Stimulated activated CD4-positive, alpha-beta T cell treated with anti-CD3 and anti-CD28 coated beads, Interleukin-12 subunit alpha, Interleukin-12 subunit beta, amount 100 ng/mL, for 24 hours (primary cell): ENCODE measurements at places on chromosomes 7 and 10.
A peak's percentile ranks its signal among the peaks of the same experiment; 100 is the strongest.

DNA sequence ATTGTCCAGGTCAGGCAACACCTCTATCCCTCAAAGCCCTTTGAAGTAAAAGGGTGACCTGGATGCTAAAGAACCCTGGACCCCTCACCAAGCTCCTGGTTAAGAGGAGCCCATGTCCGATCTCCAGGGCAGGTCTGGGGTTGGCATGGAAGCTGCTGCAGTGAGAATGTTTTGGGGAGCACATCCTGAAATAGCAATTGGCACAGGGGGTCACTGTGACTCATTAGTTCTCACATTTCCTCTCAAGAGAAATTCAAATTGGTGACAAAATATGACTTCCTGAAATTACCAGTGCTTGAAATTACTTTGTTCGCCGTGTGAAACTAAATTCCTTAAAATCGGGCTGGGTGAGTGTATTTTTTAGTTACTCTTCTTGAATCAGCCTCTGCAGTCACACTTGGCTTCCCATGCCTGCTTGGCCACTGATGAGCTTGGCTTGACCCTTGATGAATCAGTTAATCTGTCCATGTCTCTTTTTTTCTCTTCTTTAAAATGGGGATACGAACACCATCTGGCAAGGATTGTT is 18.8 kb upstream of the ARHGAP22 start:
- DNase-seq, result no peak

DNA sequence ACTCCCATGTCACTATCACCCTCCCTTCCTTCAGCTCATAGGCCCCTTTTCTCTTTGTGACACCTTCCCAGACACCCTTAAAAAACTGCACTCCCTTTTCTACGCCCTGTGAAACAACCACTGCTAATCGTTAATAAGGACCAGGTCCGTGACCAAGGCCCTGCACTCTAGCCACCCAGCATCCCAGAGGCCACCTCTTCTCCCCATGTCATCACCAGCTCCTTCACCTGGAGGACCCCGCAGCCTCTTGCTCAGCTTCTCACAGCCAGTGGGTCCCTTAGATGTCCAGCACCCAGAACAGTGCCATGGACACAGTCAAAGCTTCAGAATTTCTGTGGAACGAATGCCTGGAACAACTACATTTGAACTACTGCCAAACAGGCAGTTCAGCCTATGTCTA is 2.3 kb downstream of the PARD3 start:
- DNase-seq, result no peak

DNA sequence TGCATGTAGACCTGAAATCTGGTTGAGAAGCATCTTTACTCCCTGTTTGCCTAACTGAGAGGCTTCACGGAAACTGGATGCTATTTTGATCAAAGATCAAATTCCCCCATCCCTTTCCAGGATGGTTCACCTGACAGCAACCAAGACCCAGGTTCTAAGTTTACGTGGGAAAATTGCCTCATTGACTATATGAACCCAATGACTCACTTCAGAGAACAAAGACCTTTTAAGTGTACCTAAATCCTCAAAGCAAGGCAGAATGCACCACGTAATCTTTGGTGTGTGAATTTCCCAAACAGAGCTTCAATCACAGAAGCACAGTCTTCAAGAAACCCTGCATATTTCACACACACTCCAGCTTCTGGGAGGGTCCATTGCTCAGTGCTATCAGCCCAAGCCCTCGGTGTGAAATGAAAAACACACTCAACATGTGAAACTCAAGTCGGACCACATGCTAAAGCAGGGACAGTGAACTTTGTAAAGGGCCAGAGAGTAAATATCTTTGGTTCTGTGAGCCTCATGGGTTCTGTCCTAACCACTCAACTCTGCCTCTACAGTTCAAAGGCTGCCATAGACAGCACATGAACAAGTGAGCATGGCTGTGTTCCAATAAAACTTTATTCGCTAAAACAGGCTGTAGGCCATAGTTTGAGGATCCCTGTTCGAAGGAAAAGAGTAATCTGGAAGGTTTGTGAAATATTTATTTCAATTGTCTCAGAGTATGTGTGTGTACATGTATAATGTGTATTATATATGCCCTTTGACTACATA is 275.6 kb upstream of the FOXK1 start:
- no peak for DNase-seq

- peak; percentile 28 for DNase-seq
Observed at GRCh38 chr7:92809760-92810573, 26.4 kb downstream of the CDK6 start.

DNA sequence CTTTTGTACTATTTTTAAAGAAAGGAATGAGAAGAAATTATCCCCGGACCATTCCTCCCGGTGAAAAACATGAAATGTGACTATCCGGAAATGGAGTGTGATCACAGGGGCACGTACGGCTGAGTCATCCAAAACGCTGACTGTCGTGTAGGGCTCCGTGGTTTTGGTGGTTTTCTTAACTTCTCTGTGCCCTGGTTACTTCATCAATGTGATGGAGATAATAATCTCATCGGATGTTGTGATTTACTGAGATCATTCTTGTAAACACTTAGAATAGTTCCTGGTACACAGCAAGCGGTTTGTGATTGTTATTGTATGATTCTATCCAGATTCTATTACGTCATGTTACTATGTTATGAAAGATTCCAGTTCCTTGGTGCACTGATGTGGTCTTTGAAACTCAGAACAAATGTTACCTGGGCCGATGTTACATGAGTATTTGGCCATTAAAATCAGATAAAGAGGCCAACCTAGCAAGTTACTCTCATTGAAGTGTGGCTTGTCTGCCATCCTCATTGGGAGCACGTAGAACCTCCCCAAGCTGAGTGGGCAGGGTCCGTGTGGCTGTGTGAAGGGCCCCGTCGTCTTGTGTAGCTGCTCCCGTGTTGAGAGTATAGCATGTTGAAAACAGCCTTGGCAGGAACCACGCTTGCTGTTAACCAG is 99.5 kb downstream of the CAMK1D start:
- peak; percentile 45 for DNase-seq

DNA sequence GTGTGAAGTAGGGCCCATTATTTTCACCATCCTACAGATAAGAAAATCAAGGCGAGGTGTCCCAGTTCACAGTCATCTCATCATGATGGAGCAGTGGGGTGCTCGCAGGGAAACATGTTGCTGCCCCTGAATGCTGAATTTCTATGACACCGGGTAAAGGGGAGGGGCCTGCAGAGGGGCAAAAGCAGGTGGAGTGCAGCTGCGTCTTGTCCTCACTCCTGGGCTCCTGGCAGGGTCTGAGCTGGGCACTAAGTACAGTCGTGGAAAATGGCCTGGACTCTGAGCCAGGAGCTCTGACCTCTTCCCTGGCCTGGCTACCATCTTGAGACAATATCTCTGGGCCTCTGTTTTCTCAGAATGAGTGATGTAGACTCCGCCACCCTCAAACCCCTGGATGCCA is 253.1 kb upstream of the PITRM1 start:
- no peak for DNase-seq

- DNase-seq, result no peak
Observed at GRCh38 chr7:105875505-105875904, 894 bp downstream of the ATXN7L1 start.
